Stimulated activated CD8-positive, alpha-beta memory T cell treated with anti-CD3 and anti-CD28 coated beads, Interleukin-15, amount 100 ng/mL, for 48 hours (primary cell): ENCODE measurements at places on chromosomes 6 and 20.

GRCh38 chr6:96907498-96907897 lies 9.8 kb upstream of the NDUFAF4 start:
- DNase-seq: peak; percentile 41

GRCh38 chr6:28115799-28116198 lies 8.6 kb upstream of the ZSCAN16 start:
- DNase-seq: no peak

DNA sequence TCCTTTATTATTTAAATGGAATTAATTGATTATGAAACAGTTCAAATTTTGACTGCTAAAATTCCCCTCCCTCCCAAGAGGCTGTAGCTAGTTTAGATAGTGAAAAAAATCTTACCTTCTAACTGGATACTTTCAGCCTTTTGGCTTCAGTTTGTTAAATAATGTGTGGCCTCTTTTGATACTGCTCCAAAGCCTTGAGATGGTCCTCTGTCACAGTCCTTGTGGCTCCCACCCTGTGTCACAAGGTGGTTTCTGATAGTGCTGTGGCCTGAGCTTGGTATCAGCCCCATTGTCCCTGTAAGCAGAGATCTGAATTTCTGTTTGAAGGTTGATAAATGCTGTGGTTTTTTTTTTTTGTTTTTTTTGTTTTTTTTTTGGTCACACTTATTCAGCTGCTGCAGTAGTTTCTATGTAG lies 20.8 kb downstream of the PANK2 start:
- DNase-seq: no peak

DNA sequence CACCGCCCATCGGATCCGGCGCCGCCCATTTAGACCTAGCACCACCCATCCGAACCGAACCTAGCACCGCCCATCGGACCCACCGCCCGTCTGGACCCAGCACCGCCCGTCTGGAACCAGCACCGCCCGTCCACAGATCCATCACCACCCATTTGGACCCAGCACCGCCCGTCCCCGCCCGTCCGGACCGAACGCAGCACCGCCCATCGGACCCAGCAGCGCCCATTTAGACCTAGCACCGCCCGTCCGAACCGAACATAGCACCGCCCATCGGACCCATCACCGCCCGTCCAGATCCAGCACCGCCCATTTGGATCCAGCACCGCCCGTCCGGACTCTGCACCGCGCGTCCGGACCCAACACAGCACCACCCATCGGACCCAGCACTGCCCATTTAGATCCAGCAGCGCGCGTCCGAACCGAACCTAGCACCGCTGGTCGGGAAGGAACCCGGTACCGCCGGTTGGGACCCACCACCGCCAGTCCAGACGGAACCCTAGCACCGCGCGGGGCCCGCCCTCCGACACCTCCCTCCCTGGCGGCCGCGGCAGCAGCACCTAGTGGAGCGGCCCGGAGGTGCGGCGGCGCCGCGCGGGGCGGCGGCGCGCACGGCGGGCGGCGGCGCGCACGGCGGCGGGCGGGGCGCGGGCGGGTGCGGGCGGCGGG lies 348 bp upstream of the AFDN start:
- peak; percentile 34 for DNase-seq

GRCh38 chr6:21855811-21856455 lies 262.4 kb downstream of the SOX4 start:
- DNase-seq: no peak

DNA sequence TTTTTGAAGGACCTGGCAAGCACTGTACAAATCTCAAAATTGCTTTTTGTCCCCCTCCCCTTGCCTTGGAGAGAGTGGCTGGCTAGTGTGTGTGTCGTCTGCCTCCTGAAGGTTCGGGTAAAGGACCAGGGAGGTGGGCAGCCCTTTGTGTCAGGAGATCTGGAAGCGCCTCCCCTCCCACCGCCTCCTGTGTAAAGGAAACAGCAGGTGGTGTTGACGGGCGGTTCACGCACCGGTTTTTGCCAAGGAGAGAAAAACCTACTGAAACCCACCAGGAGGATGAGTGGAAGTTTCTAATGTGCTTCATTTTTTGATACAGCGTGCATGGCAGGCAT lies 1.2 kb downstream of the ENTPD6 start:
- DNase-seq: no peak

DNA sequence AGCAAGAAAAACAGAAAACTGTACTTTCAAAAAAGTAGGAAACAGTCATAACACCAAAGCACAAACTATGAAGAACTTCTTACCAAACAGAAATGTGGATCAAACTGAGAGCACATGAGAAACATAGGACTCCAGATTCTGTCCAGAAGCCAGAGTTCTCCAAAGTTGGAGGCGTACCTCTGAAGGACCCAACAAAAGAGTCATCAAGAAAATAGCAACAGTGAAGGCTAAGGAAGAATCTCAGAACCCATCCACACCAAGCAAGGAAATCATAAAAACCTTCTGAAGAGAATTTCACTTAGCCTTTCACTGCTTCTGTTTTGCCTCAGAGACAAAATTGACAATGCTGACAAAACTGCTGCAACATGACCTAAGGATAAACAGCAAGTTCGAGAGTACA lies 29.4 kb downstream of the HBS1L start:
- no peak for DNase-seq

GRCh38 chr6:117550078-117550600 lies 52.2 kb downstream of the GOPC start:
- DNase-seq: no peak

- DNase-seq: no peak
These were observed 33.5 kb upstream of the DLGAP4 start for GRCh38 chr20:36272547-36273220.

- no peak for DNase-seq
These were observed 14.6 kb upstream of the CDK5RAP1 start for GRCh38 chr20:33415948-33416347.

GRCh38 chr6:81241126-81242041 lies 511.1 kb downstream of the TENT5A start:
- no peak for DNase-seq

DNA sequence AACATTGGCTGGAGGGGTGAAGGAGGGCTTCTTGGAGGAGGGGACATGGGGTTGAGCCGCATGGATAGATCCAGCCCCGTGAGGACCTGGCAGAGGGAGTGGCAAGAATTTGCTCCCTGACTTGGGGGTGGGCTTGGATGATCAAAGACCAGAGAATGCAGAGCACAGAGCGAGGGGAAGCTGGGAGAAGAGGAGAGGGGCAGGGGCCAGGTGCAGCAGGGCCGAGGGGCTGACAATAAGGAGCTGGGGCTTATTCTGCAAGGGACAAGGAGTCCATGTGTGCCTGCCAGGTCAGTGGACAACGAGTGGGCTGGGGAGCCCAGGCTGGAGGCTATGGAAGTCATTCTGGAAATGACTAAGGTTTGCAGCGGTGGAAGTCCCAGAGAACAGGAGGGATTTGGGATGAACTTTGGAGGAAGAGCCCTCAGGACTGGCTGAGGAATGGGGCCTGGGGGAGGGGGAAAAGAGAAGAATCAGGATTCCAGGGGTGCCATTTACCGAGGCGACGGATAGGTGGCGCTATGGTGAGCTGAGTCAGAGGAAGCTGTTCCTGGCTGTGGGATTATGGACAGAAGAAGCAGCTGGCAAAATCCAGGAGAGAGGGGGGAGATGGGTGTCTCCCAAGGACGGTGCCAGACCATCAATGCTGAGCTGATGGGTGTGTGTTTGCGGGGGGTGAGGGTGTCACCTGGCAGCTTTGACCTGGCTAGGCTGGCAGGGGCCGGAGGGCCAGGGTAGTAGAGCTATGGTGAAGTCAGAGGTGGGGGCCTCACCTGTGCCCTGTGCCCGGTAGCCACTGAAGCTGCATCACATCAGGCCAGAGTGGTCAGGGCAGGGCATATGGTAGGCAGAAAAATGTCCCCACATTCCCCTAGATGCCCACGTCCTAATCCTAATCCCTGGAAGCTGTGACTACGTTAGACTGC lies 7.8 kb downstream of the KCNG1 start:
- DNase-seq: no peak

GRCh38 chr20:50821257-50821921 lies 26.5 kb downstream of the BCAS4 start:
- no peak for DNase-seq

DNA sequence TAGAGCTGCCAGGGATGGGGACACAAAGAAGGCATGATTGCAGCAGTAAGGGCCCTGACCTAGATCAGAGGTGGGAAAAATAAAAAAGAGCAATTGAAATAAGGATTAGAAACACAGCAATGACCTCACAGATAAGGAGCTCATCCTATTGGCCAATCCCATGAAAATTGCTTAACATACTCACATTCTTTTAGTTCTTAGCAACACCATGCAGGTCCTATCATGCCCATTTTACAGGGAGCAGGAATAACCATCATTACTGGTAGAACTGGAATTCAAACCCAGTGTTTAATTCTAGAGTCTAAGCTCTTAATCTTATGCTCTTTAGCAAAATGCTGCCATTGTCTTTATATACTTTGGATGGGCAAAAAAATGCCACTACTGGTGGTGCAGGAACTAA lies 267.7 kb downstream of the RNF144B start:
- no peak for DNase-seq

- DNase-seq: no peak
These were observed 109.2 kb downstream of the CDYL start for GRCh38 chr6:4885341-4885933.

GRCh38 chr20:47032933-47033578 lies 138.4 kb downstream of the EYA2 start:
- DNase-seq: no peak

- DNase-seq: no peak
These were observed 126.8 kb downstream of the SNX5 start for GRCh38 chr20:17841751-17842215.

GRCh38 chr6:1842334-1842733 lies 232.6 kb downstream of the FOXC1 start:
- no peak for DNase-seq

DNA sequence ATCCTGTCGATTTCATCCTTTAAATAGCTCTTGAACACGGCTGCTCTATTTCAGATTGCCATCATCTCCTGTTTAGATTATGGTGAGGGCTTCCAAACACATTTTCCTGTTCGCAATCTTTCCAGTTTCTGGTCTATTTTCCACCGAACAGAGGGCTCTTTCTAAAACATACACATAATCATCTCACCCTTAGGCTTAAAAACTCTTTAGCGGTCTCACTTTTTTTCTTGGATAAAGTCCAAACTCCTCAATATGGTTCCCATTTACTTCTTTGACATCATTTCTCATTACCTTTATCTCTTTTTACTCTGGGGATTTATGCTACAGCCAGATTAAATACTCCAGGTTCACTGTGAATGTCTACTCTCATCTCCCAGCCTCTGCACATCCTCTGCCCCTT lies 103.4 kb upstream of the STMND1 start:
- DNase-seq: no peak

DNA sequence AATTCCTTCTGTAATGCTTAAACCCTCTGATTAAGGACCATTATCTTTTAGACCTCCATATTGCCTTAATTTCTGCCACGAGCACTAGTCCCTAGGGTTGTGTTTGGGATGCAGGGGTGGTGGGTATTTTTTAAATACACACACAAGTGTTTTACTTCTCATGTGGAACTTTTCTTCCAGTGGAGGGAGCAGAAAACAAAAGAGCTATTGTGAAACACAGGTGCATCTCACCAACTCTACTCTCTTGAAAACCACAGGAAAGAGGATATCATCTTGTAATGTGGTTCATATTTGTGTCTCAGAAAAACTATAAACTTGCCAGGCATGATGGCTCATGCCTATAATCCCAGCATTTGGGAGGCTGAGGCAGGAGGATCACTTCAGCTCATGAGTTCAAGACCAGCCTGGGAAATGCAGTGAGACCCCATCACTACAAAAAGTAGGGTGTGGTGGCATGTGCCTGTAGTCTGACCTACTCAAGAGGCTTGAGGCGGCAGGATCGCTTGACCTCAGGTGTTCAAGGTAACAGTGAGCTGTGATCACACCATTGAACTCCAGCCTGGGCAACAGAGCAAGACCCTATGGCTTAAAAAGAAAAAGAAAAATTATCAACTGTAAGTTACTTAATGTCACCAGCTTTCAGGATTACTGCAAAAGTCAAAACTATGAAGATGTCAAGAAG lies 37.3 kb downstream of the MRS2 start:
- no peak for DNase-seq

DNA sequence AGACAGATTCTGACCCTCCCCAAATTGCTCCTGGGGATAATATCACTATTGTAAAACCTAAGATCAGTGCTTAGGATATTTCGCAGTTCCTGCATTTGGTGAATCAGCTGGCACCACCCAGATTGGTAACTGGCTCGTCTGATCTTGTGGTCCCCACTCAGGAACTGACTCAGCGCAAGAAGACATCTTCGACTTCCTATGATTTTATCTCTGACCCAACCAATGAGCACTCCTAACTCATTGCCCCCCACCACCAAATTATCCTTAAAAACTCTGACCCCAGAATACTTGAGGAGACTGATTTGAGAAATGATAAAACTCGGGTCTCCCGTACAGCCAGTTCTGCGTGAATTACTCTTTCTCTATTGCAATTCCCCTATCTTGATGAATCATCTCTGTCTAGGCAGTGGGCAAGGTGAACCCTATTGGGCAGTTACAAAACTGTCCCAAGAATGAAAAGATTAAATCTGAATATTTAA lies 55.7 kb upstream of the PRND start:
- DNase-seq: peak; percentile 34

- DNase-seq: no peak
These were observed 30.9 kb upstream of the AFDN start for GRCh38 chr6:167795874-167796191.

GRCh38 chr20:50386641-50386960 lies 123.6 kb upstream of the PTPN1 start:
- no peak for DNase-seq

DNA sequence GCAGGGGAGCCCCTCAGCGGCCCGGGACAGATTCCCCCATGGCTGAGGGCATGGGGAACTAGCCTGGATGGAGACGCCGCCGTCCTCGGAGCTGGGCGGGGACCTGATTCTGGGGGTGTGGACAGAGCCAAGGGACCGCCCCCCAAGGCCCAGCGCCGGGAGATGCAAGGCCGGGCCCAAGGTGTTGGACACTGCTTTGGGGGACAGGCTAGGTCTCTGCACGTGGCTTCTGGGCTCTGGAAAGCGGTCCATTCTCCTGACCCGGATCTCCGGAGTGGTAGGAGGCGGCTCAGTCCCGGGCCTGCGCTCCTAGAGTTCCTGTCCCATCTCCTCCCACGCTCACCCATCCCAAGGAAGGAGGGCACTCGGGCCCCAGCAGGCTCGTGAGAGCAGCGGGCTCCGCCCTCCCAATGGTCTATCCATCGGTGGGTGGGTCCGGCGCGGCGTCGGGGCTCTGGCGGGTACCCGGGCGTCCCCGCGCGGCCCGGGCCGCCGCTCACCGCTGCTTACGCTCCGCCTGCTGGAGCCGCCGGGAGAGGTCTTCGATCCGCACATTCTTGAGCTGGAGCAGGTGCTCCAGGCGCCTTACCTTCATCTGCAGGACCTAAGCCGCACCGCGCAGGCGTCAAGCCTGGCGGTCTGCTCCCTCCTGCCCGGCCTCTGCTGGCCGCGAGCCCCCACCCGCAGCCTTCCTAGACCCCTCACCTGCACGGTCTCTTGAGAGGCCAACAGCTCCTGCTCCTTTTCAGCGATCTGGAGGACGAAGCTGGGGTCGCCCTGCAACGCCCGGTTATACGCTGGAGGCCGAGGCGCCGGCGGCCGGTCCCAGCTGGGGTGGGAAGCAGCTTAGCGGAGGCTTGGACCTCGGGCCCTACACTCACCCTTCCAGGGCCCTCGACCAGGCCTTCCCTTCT lies 3.3 kb downstream of the SPEF1 start:
- DNase-seq: peak; percentile 35

GRCh38 chr6:68559070-68559469 lies 76.0 kb upstream of the ADGRB3 start:
- no peak for DNase-seq

GRCh38 chr6:36720251-36721141 lies 22.9 kb downstream of the RAB44 start:
- no peak for DNase-seq

- no peak for DNase-seq
These were observed 54.5 kb downstream of the KIAA0408 start for GRCh38 chr6:127404594-127405178.
